ENCODE measurements at places on chromosomes 3 and 15.
A peak's percentile ranks its signal among the peaks of the same experiment; 100 is the strongest.

- no peak for DNase-seq
Observed at GRCh38 chr3:104629038-104629437, 737.7 kb upstream of the ALCAM start.

- DNase-seq = no peak
Observed at GRCh38 chr3:189404797-189405484, 226.2 kb upstream of the TP63 start.

DNA sequence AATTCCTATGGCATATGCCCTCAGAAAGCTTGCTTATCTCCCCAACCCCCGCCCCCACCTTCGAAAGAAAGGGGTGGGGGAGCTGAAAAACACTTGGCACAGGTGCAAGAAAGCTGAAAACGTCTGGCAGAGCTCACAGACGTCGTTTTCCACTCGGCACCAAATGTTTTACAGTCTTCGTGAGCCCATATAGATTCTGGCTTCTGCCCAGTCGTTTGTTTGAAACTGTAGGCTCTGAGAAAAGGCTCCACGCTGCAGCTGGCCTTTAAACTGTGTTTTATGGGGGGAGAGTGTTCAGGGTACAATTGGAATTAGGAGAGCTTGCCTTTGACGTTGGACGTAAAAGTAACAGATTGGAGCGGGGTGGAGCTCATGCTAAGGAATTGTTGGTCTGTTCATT lies 130.3 kb downstream of the MDFIC2 start:
- no peak for DNase-seq

DNA sequence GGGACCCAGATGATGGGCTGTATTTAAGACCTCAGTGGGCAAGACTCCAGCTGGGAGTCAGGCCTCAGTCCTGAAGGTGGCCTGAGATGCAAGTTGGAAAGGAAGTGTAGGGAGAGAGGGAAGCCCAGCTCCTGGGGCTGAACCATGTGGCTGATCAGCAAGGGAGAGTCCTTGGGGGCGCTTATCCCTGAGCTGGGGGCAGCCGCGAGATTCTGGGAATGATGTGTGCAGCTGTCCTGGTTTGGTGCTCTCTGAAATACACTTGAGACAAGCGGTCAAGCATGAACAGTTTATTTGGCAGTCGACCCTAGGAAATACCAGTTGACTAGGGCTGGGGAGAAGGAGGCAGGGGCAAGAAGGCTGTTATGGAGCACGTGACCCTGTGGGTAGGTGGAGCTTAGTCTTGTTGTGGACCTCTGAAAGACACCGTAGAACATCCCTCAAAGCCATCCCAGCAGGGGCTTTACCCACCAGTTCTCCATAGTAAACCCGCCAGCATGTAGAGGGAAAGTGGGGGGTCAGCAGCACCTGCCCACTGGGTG lies 41.8 kb upstream of the SLC6A11 start:
- DNase-seq = no peak

DNA sequence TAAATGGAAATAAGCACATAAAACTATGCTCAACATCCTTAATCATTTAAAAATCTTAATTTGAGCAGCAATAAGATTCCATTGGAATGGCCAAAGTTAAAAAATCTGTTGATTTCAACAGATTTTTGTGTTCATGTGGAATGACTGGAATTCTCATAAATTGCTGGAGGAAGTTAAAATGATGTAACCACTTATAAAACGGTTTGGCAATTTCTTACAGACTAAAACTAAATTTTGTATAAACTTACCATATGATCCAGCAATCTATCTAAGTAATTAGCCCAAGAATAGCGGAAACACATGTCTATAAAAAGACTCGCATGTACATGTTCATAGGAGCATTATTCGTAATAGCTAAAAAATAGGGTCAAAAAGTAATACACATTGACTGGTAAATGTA lies 1713.6 kb downstream of the SI start:
- DNase-seq = no peak

DNA sequence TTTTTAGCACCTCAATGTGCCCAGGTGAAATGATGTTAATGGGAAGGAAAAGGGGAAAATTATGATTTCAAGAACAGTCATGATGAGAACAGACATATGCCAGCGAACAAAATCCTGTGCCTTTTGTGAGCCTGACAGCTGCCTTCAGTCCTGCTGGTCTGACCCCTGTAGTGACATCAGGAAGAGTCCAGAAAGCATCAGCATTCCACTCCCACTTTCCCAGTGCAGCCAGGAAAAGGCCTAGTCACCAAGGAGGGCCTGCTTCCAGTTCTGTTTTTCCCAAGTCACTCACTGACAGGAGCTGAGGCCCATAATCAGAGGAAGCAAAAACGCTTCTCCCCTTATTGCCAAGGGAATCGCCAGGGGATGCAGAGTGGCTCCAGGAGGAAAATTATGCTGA lies 218.4 kb downstream of the ABHD5 start:
- DNase-seq = no peak

- DNase-seq = no peak
Observed at GRCh38 chr3:169980055-169980454, 13.4 kb downstream of the SEC62 start.

- peak; percentile 38 for DNase-seq
Observed at GRCh38 chr3:150236316-150237082, 171.6 kb upstream of the TSC22D2 start.

DNA sequence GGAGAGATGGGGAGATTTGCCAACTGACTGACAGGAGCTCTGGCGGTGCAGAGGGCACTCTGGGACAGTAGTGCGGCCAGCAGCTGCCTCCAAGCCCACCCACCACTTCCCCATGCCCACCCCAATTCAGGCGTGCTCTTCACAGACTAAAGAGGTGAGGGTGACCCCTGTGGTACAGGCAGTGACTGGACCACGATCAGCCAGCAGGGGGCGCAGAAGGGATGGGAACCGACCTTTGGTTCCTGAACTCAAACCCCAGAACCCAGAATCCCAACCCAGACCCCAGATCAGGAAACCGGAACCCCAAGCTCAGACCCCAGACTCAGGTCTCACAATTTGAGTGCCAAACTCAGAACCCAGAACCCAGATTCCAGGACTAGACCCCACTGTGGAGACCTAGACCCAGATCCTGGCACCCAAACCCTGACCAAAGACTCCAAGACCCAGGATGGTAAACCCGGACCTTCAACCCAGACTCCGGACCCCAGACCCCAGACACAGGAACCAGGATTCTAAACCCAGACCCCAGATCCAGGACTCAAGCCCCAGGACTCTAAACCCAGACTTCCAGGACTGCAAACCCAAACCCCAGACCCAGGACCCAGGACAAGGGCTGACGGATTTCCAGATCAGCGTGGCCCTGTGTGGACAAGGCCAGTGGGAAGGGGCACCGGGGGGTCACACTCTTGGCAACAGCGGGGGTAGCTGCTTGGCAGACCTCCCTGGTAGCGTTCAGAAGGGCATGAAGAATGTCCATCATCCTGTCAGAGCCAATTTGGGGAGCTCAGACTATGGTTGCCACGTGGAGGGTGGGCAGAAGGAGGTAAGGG lies 3.7 kb upstream of the MYL3 start:
- peak; percentile 38 for DNase-seq

DNA sequence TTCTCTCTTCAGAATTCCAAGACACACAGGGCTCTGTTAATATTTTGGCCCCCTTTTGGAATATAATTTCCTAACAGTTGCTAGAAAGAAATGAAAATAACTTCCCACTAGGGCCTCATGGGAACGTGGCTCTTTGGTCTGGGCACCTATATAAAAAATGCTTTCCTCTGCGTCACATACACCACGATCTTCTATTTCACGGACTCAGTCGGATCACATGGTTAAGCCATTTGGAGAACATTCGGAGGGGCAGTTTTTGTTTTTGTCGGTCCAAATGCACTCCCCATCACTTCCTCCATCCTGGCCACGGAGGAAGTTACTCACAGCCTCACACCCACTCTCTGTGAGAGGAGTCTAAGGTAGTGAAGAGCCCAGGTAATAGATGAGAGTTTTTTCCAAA lies 21.0 kb downstream of the TMEM44 start:
- no peak for DNase-seq

GRCh38 chr15:78988361-78988911 lies 43.6 kb upstream of the CTSH start:
- DNase-seq = peak; percentile 72

- no peak for DNase-seq
Observed at GRCh38 chr3:184525337-184526087, 36.1 kb upstream of the EPHB3 start.
